Caki2 (cell line): ENCODE measurements at places on chromosomes 12 and 14. TPM values are rescaled to one million over a fixed set of nuclear protein-coding genes. Genes with fewer than 3 reads are reported as not detected.

DNA sequence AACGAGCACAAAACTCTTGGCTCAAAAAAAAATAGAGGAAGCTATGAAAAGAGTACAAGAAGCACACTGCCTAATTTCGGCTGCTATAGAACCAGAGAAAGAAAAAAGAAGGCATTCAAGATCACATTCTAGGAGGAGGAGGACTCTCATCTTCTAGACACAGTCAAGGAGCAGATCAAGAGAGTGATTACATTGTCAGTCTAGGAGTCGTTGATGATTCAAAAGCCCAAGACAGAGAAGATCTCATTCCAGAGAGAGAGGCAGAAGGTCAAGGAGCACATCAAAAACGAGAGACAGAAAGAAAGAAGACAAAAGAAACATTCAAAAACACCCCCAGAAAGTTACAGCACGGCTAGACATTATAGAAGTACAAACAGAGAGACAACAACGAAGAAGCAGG, 131.8 kb upstream of the AEBP2 start:
- no peak for DNase-seq

- DNase-seq: no peak
Measured at GRCh38 chr12:15534874-15535273, 212.6 kb downstream of the PTPRO start.

- no peak for DNase-seq
Measured at GRCh38 chr14:87644689-87645088, 348.3 kb downstream of the GALC start.

DNA sequence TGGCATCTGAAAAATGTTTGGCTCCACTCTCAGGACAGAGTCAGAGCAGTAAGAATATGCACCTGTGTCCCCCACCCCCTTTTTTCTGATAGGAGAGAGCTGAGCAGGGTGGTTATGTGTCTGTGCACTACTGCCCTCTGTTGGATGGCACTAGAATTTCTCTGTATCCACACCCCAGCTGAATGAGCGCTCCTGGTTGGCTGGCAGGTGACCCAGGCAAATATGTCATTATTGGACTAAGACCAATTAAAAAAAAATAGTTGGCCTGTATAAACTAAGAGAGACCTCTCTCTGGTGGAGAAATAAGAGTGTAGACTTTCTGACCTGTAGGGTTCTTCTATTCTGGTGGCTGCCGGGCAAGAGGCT, 107.0 kb downstream of the PTCSC3 start:
- peak; percentile 50 for DNase-seq

DNA sequence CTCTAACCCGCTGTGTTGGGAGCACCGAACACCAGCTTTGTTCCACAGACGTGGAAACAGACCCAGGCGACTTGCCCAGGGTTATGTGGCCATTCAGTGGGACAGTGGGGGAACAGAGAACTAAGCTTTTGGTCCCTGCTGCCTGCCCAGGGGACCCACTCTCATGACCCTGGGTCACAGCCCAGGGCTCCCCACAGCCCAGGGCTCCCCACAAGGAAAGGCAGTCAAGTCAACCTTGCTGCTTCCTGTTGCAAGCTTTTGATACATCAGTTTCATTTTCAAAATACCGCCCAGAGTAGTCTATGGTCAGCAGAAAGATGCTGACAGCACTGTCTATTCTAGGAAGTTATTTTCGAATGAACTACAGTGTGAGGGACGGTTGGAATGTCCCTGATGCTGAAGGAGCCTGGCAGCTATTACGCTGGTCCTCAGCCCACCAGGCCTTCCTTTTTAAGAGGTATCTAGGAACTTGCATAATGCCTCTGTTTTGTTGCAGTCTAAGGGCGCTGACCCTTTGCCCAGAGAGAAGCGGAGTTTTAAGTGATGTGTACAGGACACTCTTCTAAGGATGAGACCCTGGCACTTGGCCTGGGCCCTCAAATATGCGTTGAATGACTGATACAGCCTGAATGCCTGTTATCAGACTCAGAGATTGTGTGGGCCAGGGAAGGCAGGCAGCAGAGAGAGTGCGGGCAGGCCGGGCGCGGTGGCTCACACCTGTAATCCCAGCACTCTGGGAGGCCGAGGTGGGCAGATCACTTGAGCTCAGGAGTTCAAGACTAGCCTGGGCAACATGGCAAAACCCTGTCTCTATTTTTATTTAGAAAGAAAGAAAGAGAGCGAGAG, 12.6 kb upstream of the TTC7B start:
- DNase-seq: no peak

GRCh38 chr12:114447274-114447716, 41.4 kb upstream of the TBX5 start:
- no peak for DNase-seq

DNA sequence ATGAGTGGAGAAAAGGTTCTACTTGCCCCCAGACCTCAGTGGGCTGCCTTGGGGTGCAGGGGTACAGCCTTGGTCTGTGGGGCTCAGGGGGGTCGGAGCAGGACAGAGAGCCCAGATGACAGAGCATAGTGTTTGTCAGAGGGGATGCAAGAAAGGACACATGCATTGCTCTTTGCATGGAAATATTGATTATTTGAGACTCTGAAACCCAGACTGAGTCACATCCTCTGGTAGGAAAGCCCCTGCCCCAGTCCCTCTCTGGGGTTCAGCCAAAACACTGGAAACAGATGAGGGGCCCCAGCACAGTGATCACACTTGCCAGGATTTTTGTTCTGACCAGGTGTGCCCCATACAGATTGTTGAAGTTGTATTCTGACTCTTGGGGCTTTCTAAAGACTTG, 1094.4 kb downstream of the BCL11B start:
- no peak for DNase-seq

DNA sequence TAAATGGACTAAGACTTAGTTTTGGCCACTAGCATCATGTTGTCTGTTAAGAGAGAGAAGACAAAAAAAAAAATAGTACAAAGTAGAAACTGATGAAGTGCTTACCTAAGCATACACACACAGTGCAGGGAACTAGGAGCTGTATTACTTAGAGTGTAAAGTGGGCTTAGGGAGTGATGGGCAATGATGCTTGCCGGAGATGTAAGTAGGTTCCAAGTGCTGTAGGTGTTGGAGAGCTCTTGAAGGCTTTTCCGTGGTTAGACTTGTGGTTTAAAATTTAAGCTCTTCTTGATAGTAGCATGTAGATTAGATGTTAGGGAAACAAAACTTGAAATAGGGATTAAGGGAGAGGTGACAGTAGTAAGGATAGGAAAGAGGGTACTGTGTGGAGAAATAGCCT, 34.7 kb downstream of the MIA2 start:
- DNase-seq: peak; percentile 36

DNA sequence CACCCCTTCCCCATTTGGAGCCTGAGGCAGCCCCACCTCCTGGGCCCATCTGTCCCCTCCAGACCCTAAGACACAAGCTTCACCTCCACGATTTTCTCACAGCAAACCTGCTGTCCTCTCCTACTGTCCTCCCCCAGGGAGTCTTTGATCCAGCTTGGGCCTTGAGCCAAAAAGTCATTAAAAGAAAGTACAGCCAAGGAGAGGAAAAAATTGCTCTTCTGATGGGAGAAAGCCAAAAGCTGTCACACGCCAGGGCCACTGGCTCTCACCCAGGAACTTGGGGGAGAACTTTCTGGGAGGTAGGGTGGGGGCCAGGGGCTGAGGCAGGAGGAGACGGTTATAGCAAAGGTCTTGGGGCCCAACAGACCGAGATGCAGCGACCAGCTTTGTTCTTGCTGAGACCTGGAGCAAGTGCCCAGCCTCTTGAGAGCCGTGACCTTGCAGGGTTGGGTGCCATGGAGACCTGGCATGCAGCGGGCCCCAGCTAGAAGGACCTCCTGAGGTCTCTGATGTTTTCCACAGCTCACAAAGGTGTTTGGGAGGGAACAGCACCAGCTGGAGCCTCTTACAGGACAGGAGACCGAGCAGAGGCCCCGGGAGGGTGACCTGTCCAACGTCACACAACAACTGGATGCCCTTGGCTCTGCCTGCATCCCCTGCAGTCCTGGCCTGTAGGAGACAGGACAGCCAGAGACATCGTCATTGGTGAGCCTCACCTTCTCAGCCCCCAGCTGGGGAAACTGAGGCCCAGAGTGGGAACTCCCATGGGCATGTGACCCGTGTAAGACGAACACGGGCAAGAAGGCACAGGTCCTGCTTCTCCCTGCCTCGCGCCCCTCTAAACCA, 124.5 kb downstream of the CALM1 start:
- no peak for DNase-seq

- no peak for DNase-seq
Measured at GRCh38 chr12:94768398-94769046, 118.2 kb upstream of the TMCC3 start.

DNA sequence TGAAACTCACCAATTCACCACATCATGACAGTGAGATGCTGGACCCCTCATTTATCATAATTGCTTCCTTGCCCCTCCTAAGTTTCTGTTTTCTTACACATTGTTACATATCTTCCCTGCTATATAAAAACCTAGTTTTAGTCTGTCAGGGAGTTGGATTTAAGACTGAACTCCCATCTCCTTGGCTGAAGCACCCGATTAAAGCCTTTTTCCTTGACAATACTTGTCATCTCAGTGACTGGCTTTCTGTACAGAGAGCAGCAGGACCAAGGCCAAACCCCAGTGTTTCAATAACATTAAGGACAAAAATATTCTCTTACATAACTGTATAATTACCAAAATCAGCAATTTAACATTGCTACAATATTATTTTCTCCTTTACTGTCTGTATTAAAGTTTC, 928.4 kb downstream of the TMTC2 start:
- no peak for DNase-seq

GRCh38 chr14:34359420-34360117, 102.5 kb downstream of the SPTSSA start:
- DNase-seq: no peak

DNA sequence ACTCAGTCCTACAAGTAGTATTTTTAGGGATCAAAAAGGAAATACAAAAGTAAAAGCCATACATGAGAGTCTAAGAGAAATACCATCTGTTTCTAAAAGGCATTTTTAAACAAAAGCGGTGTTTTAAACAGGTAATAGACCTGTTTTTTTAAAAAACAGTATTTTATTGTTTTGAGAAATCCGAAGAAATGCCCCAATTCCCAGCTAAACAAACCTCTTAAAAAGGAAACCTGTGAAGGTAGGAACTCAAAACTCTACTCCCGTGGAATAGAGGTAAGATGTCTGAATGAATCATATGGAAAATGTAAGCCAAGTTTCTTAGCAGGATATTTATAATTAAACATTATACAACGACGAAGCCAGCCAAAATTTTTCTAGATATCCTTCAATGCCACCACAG, 2.0 kb downstream of the PPP1R13B start:
- DNase-seq: no peak

- DNase-seq: no peak
Measured at GRCh38 chr12:102669056-102669455, 188.7 kb upstream of the IGF1 start.

DNA sequence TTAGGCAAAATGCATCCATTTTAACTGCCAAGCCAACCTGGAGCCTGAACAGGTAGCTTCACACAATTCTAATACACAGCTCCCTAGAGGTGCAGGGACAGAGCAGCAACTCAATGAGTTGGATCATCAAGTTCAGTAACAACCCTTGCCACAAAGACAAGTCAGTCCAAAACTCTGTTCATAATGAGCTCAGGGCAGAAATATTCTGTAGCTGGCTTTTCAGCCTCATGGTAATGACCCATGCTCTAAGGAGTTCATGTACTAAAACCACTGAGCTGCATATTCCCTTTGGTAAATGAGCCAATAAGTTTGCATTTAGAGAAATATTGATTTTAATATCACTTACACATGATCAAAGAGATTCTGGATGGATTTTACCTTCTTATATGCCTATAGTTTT, 316.1 kb downstream of the SEC23A start:
- DNase-seq: no peak

- DNase-seq: no peak
Measured at GRCh38 chr14:88985654-88986053, 161.2 kb downstream of the TTC8 start.

GRCh38 chr14:58626431-58626831, 11.3 kb upstream of the DACT1 start:
- no peak for DNase-seq

- no peak for DNase-seq
Measured at GRCh38 chr12:18851271-18851670, 113.4 kb downstream of the CAPZA3 start.

- DNase-seq: peak; percentile 22
Measured at GRCh38 chr12:114776731-114777442, 92.9 kb upstream of the TBX3 start.

DNA sequence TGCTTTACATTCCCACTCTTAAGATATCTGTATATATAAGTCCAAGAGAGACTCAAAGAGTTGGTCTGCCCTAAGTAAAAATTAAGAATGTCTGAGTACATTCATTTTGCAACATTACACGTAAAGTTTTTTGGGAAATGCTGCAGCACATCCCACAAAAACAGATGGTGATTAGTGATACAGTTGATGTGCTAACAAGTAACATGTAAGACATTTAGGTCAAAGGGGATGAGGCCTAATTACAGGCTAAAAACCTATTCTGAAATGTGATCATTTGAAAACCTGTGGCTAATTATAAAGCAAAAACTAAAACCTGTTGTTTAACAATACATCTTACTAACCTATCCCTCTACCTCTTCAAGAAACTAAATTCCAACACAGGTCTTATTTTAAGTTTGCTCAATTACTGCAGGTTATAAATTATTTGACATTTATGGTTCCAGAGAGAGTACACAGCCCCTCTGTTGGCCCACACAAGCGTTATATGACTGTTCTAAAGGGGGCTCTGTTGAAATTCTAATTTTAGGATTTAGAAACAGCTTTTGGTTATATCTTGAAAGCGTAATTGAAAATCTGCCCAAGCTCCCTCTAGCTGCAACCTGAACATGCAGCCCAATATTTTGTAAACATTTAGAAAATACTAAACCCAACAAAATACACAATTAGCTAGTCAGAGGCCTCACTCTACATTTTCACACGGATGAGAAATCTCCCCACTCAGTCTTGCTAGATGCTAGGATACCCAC, 42.9 kb downstream of the BRAP start:
- DNase-seq: no peak

ATP6V1D gene
- 46.0 and 66.2 TPM in 2 replicates for total RNA-seq

IL23A gene
- 0.32 and 0.51 TPM in 2 replicates for total RNA-seq

PPP1R1A gene
- total RNA-seq: 6.6 and 9.2 TPM in 2 replicates

OR4N5 gene
- not detected in 2 replicates for total RNA-seq

SPTB gene
- 0.17 TPM in 1 of 2 replicates, not detected in the other for total RNA-seq

AQP6 gene
- not detected in 2 replicates for total RNA-seq

MYH6 gene
- total RNA-seq: not detected in 2 replicates

LRP1-AS gene
- total RNA-seq: not detected in 2 replicates

DPPA3 gene
- not detected in 2 replicates for total RNA-seq

LRRC10 gene
- total RNA-seq: not detected in 2 replicates

GALNT9 gene
- 14.1 and 14.6 TPM in 2 replicates for total RNA-seq
